ENCODE measurements at places on chromosomes 2 and 18.

DNA sequence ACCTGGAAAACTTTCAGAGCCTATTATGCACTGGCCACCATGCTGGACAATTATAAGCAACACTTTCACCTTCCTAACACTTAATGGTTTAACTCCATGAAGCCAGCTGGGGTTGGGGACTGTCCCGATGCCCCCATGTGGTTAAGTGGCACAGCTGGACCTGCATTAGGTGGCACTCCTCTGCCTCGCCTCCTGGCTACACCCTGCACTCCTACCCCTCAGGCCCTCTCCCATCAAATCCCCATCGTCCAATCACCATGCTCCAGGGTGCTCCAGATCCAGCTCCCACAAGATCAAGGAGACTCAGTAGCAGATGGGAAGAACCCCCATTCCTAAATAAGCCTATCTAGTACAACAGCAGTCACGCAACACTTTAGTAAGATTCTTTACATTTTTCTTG is 53.8 kb downstream of the HDLBP start:
- DNase-seq: no peak

- no peak for DNase-seq
Observed at GRCh38 chr2:141317986-141318385, 812.8 kb downstream of the LRP1B start.

DNA sequence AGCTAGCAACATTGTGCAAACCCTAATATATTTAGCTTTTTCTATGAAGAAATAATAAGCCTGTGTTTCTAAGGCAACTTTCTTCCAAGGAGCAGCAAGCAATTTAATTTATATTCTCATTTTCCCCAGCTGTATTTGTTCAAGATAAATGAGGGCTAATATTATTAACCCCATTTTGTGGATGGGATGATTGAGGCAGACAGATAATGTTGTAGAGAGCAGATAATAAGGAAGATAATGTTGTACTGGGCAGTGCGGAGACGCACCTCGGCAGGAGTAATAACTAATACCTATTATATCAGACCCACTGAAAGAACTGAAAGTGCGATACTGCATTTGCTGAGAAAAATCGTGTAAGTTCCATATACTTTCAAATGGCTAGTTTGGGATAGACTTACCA is 344.1 kb upstream of the FANCL start:
- no peak for DNase-seq

- DNase-seq: no peak
Observed at GRCh38 chr18:58891776-58892175, 27.1 kb downstream of the ZNF532 start.

GRCh38 chr2:203626952-203627681 is 79.3 kb upstream of the CD28 start:
- no peak for DNase-seq

- no peak for DNase-seq
Observed at GRCh38 chr2:40095000-40095399, 315.9 kb upstream of the THUMPD2 start.

DNA sequence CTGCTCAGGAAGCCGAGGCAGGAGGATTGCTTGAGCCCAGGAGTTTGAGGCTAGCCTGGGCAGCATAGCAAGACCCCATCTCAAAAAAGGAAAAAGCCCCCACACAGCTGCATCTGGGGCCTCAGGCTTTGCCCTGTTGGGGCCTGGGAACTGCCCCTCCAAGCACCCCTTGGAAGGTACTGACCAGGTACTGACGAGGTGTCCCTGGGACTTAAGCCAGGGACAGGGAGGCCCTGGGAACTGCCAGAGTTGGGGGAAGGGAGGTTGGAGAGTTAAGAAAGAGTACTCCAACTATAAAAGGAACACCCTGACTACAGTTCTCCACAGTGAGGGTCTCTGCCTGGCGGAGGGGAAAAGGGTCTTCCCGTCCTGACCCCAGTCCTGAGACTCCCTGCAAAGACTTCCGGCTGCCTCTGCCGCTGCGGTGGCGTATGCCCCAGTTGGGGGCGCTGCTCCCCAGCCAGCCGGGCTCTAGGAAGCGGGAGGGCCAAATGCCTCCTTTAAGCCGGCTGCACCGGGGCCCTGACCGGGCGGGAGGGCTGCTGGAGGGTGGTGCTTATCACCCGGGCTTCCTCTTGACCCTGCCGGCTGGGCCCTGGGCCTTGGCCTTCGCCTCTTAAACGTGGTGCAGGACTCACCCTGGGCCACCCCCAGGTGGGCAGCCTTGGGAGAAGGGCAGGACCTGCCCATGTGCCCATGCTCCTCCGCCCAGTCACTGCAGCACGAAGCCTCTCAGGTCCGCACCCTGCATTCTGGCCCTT is 12.8 kb downstream of the SLC30A3 start:
- no peak for DNase-seq

- DNase-seq: no peak
Observed at GRCh38 chr18:32439802-32440201, 30.9 kb downstream of the GAREM1 start.

- no peak for DNase-seq
Observed at GRCh38 chr2:149082079-149082478, 43.6 kb downstream of the LYPD6B start.

DNA sequence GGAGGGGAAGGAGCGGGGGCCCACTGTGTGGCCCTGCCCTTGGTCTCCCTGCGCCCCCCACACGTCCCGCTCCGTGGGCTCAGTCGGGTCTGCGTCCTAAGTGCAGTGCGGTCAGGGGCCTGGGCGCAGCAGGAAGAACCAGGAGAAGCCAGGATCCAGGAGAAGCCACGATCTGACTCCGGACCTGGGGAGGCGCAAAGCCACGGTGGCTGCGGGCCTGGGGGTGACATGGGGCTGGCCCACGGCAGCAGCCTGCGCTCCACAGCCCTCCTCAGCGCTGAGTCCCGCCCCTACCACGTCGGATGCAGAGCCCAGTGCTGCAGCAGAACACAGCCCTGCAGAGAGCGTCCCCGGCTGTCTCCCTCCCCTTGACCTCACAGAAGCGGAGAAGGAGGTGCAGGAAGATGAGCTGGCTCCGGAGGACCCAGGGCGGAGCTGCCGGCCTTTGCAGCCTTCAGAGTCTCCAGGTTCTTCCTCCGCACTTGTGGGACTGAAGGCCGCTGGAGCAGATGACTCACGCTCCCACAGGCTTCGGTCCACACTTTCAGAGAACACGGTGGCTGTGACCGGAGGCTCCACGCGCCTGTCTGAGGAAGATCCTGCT is 589.2 kb upstream of the SALL3 start:
- no peak for DNase-seq

DNA sequence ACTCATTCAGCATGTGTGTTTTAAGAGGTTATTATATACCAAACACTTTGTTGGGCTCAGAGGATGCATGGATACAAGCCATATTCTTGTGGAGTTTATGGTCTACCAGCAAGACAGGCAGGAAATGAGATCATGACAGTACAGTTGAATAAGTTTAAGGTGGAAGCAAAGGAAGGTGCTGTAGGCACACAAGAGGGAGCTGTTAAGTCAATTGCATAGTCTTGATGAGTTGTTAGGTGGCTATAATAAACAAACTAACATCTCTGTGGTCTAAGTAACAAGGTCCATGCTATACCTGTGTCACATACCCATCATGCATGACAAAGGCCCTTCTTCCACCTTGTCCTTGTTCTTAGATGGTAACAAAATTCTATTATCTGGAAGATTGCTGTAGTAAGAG is 538.3 kb downstream of the CNTNAP5 start:
- no peak for DNase-seq

DNA sequence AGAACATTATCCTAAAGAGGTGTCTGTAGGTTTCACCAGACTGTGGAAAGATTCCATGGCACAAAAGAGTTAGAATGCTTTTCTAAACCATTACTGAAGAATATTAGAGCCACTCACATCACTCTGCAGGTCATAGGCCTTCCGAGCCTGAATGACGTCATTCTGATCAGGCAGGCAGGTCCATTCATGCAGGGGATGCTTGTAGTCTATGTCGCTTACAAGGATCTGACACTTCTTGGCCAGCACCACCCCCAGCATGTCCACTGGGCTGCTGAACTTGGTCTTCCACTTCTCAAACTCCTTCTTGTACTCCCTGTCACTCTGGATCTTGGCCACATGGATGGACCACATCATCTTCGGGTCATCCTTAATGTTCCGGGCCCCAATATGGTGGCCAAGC is 120.1 kb downstream of the NEB start:
- DNase-seq: no peak

- DNase-seq: peak; percentile 84
Observed at GRCh38 chr2:239533569-239534316, 132.9 kb upstream of the HDAC4 start.

DNA sequence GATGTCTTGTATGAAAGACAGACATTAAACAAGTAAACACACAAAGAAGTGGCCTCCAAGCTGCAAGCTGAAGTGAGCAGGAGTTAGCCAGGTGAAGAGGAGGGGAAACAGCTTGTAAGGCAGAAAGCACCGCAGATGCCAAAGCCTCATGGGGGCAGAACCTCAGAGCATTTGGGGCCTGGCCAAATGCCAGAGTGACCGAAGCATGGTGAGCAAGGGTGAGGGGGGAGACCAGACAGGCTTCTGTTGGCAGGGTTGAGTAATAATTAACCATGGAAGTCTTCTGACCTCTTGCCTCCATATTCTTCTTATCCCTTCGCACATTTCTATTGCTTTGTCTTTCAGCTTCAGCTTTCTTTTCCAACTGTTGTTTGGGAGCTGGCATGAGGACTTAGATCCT is 5.6 kb downstream of the QPCT start:
- DNase-seq: no peak

GRCh38 chr2:6896930-6897759 is 19.6 kb downstream of the RSAD2 start:
- no peak for DNase-seq

DNA sequence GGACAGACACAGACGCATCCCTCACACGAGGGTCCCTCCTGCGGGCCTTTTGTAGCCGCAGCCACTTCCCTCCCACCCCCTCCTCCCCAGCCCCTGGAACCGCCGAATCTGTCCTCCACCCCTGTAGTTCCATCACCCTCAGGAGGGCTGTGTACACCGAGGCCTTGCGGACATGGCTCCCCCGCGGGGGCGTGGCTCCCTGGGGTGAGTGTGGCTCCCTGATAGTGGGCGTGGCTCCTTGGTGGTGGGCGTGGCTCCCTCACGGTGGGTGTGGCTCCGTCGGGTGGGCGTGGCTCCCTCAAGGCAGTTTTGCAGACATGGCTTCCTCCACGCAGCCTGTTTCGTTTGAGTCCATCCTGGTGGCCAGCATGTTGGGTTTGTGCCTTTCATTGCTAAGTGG is 420.7 kb upstream of the SALL3 start:
- DNase-seq: no peak

GRCh38 chr2:7740114-7740513 is 822.9 kb downstream of the RNF144A start:
- DNase-seq: no peak

- peak; percentile 54 for DNase-seq
Observed at GRCh38 chr2:54290356-54291025, 34.5 kb upstream of the TSPYL6 start.

GRCh38 chr2:103004426-103004942 is 242.7 kb downstream of the TMEM182 start:
- DNase-seq: no peak

- no peak for DNase-seq
Observed at GRCh38 chr2:150625303-150625702, 137.8 kb upstream of the RND3 start.

- DNase-seq: peak; percentile 28
Observed at GRCh38 chr2:128276878-128277675, 41.6 kb downstream of the HS6ST1 start.

DNA sequence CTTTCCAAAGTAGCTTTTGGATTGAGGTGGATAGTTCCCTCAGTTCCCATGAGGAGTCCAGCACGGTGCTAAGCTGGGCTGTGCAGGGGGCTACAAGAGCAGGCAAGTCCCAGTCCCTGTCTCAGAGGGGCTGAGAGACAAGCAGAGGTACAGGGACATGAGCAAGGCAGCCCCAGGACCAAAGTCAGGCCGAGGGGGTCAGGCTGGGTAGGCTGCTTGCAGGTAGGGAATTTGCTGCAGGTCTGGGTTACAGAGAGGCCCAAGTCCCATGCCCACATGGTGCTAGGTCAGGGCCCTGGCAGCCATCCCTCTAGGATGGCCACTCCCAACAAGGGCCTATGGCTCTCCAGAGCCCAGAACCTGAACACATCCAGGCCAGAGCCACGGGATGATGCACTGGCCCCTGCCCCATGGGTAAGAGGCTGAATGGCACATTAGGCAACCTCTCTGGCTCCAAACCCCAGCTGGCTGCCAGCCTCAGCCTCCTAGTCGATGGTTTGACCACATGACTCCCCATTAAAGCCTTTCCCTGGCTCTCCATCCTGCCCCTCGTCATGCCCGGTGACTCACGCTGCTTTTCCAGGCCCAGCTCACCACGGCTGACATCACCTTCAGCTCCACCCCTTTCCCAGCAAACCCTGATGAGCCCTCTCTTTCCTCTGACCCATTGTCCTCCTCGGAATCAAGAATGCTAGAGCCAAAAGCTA is 83.7 kb downstream of the SDC1 start:
- no peak for DNase-seq

GRCh38 chr2:114518738-114519137 is 76.3 kb downstream of the DPP10 start:
- no peak for DNase-seq

DNA sequence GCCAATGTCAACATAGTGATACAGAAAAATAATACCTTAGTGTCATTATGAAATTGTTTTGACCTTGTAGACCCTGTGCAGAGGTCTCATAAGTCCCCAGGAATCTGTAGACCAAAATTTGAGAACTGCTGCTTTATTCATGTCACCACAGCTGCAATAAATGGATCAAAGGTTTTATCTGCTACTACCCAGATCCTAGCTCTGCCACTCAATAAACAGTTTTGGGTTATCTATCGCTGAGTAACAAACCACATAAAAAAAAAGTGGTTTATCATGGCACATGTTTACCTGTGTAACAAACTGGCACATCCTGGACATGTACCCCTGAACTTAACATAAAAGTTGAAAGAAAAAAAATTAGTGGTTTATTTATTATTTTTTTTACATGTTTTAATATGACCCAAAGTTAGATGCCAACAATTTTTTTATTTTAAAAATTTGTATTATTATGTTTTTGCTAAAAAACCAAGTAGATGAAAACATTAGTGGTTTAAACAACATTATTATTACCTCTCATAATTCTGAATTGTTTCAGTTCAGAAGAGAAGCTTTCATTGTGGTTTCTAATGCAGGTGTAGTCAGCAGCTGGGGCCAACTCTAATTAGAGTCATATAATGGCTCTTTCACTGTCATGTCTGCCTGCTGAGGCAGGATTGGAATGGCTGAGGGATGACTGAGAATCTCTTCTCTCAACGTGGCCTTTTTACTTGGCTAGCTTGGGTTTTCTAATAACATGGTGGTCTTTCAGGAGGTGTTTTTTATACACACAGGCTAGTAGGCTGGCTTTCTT is 103.3 kb upstream of the SLC38A11 start:
- DNase-seq: no peak

GRCh38 chr2:154161286-154161685 is 289.6 kb downstream of the GALNT13 start:
- no peak for DNase-seq

- no peak for DNase-seq
Observed at GRCh38 chr2:65634304-65634703, 201.9 kb upstream of the SPRED2 start.

- no peak for DNase-seq
Observed at GRCh38 chr2:159200498-159200897, 86.0 kb downstream of the WDSUB1 start.
